Left ventricle myocardium inferior (tissue), 1 donor: ENCODE measurements at places on chromosomes 16 and 17. TPM values are rescaled to one million over a fixed set of nuclear protein-coding genes. Genes with fewer than 3 reads are reported as not detected.

DNA sequence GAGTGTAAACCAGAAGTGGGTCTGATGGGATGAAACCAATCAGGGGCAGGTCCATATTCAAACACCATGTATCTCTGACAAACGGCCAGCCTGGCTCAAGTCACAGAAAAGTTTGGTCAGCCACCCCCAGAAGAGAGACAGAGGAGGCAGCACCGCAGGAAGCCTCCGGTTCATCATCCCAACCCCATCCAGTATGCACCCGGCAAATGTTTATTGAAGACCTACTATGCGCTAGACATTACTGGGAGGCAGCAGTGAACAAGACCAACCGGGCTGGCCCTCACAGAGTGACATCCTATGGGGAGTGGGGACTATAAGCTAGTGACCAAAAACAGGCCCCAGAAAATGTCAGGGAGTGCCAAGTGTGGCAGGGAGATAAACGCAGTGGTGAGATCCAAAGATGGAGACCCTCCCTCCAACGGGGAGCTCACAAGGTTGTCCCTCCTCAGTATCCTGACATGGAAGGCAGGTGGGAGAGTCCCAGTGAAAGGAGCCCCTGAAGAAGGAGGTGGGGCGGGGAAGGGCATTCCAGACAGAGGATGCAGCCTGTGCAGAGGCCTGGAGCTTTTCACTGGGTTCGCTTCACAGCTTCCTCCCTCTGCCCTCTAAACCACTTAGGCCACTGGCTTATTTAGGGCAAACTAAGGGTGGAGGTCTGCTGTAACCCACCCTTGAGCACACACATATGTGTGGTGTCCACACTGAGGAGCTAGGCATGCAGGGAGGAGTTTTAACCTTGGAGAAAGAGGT is 2.0 kb downstream of the GSG1L start:
- no peak for DNase-seq

- DNase-seq: no peak
Observed at GRCh38 chr17:81257533-81257932, 18.4 kb downstream of the NDUFAF8 start.

DNA sequence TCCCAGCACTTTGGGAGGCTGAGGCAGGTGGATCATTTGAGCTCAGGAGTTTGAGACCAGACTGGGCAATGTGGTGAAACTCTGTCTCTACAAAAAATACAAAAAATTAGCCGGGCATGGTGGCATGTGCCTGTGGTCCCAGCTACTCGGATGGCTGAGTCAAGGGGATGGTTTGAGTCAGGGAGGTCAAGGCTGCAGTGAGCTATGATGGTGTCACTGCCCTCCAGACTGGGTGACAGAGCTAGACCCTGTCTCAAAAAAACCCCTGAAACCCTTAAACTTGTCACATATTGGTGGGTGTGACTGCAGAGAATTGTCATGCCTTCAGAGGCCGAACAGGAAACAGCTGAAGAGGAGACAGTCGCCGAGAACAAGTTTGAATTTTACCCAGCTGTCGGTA is 13.4 kb downstream of the RPTOR start:
- no peak for DNase-seq

- DNase-seq: no peak
Observed at GRCh38 chr17:10772425-10773380, 31.2 kb downstream of the TMEM238L start.

DNA sequence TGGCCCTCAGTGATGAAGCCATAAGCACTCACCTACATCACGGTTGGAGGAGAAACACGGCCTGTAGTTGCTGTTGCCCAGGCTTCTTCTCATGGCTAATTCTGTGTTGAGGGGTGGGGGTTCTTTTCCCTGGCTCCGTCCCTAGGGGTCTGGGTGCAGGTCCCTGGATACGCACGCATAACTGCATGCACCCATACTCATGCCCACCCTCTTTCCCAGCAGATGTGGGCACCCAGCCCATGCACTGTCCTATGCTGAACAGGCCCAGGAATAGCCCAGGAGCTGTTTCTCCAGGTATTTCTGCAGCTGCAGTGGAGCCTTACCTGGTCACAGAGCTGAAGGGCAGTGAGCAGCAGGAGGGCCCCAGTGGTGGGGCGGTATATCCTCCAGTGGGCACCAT is 18.1 kb downstream of the ST6GALNAC1 start:
- DNase-seq: no peak

DNA sequence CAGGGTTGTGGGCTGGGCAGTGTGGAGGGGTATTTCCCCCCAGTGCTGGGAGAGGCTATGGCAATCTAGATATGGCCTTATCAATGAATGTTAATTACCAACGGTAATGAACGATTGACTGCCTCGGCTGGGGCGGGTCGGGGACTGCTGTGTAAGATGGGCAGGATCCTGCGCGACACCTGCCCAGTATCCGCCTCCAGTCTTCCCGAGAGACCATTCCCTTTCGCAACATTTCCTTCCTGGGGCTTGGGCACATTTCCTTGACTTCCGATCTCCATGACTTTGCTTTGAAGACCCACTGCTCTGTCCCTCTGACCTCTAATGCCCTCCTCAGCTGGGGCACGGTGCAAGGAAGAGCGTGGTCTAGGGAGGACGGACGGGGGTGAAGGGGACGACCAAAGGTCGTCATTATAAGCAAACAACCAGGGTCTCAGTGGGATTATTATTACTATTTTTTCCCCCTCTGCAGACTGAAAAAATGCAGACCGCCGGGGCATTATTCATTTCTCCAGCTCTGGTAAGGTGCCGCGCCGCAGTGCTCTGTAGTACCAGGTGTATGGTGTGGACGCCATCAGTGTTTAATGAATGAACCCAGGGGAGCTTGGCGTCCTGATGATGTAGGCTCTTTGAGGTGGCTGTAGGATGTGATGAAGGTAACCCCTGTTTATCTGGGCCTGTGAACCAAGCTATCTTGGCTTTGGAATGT is 506 bp downstream of the ATP5MC1 start:
- DNase-seq: no peak

Gene CCDC102A
- 11.3 TPM for total RNA-seq

- peak; percentile 53 for DNase-seq
Observed at GRCh38 chr16:84976644-84977400, 34.5 kb downstream of the ZDHHC7 start.

- no peak for DNase-seq
Observed at GRCh38 chr16:2045965-2046892, 1.4 kb downstream of the NTHL1 start.

Gene CNTNAP1
- 4.2 TPM for total RNA-seq

Gene PHKB
- total RNA-seq: 63.2 TPM

Gene NTN1
- 60.3 TPM for total RNA-seq

Gene PIPOX
- 0.60 TPM for total RNA-seq

Gene MPP3
- total RNA-seq: 35.2 TPM
